NCI-H2029 (cell line): ENCODE measurements at places on chromosomes 5 and 9.

DNA sequence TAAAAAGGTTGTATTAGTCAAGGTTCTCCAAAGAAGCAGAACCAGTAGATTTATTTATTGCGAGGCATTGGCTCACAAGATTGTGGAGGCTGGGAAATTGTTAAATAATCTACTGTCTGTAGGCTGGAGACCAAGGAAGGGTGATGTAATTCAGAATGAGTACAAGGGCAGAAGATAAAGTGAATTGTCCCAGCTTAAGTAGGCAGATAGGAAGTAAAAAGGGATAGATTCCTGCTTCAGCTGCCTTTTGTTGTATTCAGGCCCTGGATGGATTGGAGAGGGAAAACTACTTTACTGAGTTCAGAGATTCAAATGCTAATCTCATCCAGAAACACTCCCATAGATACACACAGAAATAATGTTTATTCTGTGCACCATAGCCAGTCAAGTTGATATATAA lies 301.1 kb downstream of the CYLC2 start:
- DNase-seq, result no peak

DNA sequence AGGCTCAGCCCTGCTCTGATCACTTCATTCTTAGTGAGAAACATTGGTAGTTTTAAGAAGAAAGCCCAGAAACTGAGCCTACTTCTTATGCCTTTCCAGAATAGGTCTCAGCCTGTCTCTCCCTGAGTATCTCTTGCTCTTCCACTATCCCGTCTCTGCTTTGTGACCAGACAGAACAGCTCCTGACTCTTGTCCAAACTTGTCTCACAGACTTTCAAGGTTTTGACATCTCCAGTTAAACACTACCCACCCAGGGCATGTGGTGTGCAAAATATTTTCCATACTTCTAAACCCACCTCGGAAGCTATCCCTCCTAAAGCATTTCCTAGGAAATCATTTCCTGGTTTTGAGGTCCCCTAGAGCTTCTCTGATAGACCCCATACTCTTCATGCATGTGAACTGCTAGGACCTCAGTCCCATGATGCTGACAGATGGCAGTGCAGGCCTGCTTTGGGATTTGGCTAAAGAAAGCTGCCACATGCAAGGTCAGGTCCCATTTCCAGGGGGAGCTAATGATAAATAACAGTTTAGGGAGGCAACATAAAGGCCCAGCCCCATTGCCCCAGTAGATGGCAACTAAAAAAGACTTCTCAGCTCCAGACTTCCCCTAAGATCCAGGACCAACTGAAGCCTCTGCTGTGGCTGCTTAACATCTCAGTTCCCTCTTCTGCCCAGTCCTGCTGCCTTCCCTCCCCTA lies 211.5 kb downstream of the MED10 start:
- DNase-seq, result no peak

GRCh38 chr9:15468145-15468544 lies 42.6 kb downstream of the PSIP1 start:
- DNase-seq, result peak; percentile 3

DNA sequence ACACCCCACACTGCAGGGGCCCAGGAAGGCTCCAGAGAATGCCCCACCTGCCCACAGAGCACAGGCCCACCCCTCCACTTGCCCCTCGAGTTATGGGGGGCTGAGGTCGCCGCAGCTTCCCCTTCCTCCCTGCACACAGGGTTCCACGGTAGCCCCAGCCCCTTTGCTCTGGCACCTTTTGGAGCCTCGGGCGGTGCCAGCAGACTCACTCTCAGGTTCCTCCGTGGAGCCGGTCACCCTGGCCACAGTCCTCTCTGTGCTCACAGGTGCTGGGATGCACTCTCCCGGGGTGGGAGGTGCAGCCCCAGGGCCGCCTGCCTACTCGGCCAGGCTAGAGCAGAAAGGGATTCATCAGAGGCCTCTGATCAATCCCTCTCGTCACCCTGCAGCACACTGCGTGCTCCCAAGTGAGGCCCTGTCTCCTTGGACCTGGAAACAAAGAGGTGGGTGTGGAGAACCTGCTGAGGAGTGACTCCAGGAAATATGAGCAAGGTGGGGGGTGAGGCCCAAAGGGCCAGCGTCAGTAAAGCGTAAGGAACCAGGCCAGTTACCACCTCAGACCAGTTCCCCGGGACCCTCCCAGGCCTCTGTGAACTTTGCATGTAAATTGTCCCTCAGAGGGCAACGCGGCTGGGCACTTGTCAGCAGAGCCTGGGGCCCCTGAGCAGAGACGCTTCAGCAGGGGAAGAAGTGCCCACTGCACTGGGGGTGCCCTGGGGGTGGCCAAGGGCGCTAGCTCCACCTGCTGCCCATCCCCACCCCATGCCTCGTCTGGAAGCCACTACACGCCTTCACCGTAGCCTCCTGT lies 167.8 kb downstream of the OLFM1 start:
- DNase-seq, result no peak

GRCh38 chr5:169424279-169424655 lies 123.3 kb upstream of the SLIT3 start:
- no peak for DNase-seq

GRCh38 chr5:116699332-116699731 lies 124.7 kb upstream of the SEMA6A start:
- DNase-seq, result no peak

- no peak for DNase-seq
Observed at GRCh38 chr5:135596157-135596763, 17.5 kb upstream of the CXCL14 start.

DNA sequence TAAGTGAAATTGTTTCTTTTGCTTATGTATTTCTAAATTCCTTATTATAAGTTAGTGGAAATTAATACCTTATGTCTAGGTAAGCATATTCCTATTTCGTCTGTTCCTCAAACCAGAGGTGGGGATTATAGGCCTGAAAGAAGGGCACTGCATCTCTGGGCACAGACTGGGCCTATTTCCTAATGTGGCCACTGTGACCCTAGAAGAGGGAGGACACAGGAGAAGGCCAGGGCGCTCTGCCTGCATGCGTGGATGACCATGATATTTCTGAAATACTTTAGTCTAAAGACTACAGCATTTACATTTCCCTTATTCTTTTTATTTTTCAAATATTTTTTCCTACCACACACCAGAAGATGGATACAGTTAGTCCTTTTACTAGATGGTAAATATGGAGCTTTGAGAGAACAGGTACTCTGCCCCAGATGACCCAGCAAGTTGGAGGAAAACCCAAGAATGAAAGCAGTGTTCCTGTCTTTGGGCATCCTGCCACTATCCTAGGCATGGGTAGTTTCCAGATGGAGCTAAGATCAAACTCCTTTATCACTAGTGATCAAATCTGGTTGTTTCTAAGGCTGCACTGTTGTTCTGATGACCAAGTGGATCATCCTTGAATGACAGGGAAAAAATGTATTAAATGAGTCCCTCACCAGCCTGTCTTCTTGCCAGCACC lies 27.8 kb downstream of the RUSC2 start:
- no peak for DNase-seq

DNA sequence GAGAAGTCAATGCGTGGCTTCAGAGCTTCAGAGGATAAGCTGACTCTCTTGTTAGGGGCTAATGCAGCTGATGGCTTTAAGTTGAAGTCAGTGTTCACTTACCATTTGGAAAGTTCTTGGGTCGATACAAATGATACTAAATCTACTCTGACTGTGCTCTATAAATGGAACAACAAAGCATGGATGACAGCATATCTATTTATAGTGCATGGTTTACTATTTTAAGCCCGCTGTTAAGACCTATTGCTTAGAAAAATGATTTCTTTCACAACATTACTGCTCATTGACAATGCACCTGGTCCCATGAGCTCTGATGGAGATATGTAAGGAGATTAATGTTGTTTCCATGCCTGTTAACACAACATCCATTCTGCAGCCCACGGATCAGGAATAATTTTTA lies 435.7 kb downstream of the MAT2B start:
- DNase-seq, result no peak

DNA sequence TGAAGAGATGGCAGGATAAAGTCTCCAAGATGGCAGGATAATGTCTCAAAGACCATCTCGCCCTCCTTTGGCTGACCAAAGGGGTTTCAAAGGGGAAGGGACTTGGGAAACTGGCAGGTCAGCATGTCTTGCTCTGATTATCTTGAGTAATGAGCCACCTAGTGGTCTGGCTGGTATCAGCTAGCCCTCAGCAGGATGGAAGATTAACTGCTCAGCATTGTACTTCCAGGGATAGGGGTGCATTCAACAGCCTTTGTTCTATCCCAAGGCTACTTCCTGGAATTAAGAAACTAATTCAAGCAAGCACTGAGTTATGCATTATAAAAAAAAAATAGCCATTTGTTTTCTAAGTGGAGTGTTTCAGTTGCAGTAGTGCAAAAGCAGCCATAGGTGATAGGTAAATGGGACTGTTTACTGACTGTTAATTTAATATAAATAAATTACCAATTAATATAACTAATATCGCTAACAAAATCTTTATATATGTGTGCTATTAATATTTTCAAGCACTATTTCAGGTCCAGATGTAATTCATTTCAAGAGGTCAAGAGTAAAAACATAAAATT lies 555.5 kb downstream of the CDH9 start:
- DNase-seq, result peak; percentile 61

GRCh38 chr5:134131165-134131564 lies 16.7 kb downstream of the TCF7 start:
- no peak for DNase-seq

GRCh38 chr5:102481054-102481715 lies 17.6 kb downstream of the SLCO6A1 start:
- peak; percentile 2 for DNase-seq

GRCh38 chr9:120891245-120891883 lies 14.4 kb upstream of the PHF19 start:
- no peak for DNase-seq

- DNase-seq, result no peak
Observed at GRCh38 chr5:61332851-61333320, 828 bp downstream of the ZSWIM6 start.

DNA sequence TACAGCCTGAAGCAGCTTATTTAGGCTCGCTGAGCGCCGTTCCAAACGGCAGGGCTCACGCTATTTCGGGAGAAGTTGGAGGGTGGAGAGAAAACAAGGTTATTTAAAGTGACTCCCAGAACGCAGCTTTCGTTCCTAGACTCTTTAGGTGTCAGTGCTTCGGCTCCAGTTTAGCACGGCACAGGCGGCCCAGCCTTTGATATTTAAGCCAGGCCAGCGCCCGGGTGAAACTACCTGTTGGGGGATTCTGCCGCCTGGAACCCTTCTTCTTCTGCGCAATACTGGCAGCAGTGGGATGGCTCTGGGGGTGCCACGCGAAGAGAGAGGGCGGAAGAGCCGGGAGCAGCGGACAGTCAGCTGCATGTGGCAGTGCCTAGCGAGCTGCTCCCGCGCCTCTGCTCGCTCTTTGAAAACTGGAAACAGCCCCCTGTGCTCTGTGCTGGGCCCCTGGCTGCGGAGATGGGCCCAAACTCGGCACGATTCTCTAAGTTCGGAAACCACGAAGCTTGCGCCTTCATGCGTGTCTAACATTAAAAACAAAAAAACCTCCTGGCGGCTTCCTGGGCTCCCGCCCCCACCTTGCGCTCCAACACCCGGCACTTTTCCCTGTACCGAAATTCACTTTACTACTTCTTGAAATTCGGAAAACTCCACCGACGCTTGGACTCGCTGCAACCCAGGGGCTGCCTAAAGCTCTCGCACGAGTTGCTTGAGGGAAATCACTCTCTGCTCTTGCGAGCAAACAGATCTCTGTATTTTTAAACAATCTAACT lies 34.6 kb upstream of the NFIB start:
- no peak for DNase-seq

GRCh38 chr9:110153431-110153830 lies 54.5 kb downstream of the C9orf152 start:
- no peak for DNase-seq

GRCh38 chr5:73694089-73694488 lies 68.1 kb downstream of the ARHGEF28 start:
- DNase-seq, result no peak

DNA sequence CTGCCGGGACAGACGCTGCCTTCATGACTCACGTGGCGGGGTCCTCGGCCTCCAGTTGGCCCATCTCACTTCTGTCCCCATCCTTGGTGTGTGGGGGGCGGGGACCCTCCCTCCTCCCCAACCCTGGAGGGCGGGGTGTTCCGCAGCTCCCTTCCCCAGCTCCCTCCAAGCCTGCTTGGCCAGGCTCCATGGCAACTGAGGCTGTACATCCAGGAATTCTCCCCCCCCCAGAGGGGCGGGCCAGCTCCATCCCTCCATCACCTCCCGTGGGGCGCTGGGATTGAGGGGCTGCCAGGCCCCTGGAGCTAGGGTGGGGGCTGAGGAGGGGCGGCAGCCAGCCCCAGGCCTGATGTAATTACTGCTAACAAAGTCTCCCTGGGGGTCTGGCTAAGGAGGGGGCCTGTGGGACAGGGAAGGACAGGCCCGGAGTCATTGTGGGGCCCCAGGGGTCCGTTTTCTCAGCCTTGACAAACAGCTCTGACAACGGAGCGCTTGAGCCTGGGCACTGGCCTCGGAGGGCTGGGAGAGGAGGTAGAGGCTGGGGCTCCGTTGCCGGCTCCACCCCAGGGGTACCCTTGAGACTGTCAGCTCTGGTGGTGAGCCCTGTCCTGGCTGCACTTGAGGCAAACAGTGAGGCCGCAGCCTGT lies 8.0 kb downstream of the DIPK1B start:
- DNase-seq, result no peak

- DNase-seq, result no peak
Observed at GRCh38 chr5:171495122-171495700, 75.8 kb downstream of the FGF18 start.

GRCh38 chr5:145681216-145681615 lies 153.9 kb downstream of the PRELID2 start:
- DNase-seq, result no peak

GRCh38 chr5:65394087-65394486 lies 87.6 kb downstream of the ADAMTS6 start:
- no peak for DNase-seq

DNA sequence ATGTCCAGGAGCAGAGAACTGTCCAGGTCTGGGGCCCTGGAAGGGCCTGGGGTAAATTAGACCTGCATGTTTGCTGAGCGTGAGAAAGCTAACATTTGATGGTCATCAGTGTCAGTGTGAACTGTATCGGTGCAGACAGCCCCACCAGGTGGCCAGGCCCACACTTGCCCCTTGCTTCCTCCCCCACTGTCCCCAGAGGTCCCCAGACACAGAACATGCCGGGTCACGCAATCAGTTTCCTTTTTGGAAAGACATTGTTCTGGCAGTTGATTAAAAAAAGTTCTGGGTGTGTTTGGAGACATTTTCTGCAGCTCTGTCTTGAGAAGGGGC lies 1.5 kb downstream of the NKD2 start:
- no peak for DNase-seq

GRCh38 chr5:151912360-151912759 lies 12.3 kb downstream of the GLRA1 start:
- DNase-seq, result no peak

DNA sequence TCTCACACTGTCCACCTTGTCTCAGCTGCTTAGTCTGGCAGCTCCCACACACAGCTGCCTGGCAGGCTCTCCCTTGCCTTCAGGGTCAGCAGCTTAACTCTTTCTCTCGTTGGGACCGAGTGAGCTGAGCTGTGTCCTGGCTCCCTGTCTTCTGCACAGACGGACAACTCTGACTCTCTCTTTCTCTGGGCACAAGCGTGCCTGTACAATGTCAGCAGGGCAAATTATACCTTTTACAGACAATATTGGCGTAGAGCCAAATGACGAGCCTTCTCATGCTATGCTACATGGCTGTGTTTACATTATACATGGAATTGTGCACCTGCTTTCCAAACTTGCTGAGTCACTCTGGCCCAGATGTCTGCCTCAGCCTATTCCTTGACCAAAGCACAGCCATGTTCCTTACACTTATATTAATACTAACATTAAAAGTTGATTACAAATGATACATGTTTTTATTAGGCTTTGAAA lies 188.6 kb downstream of the CYLC2 start:
- peak; percentile 88 for DNase-seq

- no peak for DNase-seq
Observed at GRCh38 chr9:85702191-85702590, 39.6 kb downstream of the AGTPBP1 start.

- DNase-seq, result peak; percentile 24
Observed at GRCh38 chr9:81685763-81686613, 3.4 kb downstream of the TLE1 start.
